ENCODE measurements at places on chromosomes 2 and 18.

DNA sequence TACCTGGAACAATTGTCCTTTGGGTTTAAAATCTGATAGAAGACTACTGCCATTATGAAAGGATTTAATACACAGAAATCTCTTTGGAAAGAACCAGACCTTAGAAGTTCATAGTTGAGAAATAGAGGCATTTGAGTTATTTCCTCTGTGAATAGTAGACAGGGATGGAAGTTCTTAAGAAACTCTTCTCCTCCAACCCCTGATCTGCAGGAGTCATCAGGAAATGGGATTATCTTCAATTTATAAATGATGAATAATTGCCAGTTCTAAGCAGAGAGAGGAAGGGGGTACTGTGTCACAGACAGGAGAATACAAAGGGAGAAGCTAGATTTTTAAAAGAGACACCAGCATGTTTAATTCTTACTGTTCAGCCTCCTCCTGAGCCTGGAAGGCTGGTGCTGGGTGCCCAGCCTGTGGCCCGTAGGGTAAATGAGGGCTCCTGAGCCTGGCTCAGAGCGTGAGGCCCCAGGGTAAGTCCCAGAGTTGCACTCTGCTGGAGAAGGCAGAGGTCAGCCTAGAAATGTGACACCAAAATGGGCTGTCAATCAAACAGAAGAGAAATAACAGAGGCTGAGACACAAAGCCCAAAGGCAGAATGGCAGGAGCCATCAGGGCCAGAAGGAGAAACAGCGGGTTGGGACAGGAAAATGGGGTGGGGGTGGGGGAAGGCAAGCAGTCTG lies 58.2 kb upstream of the PKDCC start:
- no peak for DNase-seq

GRCh38 chr2:170723446-170723958 lies 8.4 kb downstream of the SP5 start:
- DNase-seq: no peak

- DNase-seq: no peak
These were observed 900 bp downstream of the C18orf32 start for GRCh38 chr18:49486134-49486533.

DNA sequence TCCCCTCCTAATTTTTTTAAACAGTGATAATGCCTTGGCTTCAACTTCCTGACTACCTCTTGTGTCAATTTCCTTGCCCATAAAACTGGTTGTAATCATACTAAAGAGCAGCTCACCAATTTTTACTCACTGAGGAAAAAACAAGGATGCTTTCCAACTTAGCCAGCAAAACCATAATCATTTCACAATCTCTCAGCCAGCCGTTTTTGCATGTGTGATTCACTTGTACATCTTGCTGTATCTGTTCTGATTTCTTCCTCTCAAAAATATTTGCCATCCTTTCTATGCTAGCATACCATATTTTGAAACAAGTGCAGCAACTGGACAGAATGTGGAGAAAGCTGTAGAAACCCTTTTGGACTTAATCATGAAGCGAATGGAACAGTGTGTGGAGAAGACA lies 60.7 kb downstream of the RAB27B start:
- no peak for DNase-seq

GRCh38 chr18:2825613-2826175 lies 21.1 kb upstream of the EMILIN2 start:
- no peak for DNase-seq

DNA sequence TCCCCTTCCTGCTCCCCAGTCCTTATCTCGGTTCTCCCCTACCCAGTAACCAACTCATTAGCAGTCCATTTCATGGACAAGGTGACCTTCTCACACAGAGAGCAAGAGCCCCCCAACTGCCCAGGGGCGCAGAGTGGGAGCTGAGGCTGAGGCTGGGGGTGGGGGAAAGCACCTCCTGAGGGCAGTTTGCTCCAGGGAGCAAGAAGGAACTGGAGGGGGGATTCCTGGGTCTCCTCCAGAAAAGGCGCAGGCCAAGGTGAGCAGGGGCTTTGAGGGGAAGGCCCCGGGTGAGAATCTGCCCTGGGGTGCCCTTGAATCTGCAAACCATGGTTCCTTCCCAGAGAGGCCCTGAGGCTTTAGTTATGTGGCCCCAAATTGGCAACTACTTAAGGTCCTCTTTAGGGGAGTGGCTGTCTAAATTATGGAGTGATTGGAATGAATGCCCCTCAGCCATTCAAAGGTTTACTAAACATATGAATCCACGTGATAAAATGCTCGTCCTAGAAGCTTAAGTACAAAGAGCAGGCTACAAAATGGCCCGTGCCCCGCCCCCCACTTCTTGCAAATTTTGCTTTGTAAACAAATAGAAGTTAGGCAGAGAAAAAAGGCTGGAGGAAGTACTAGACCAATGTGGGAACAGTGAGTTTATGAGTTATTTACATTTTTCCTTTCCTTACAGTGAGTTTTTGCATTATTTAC lies 123.5 kb upstream of the HS6ST1 start:
- DNase-seq: no peak

GRCh38 chr18:78664048-78664447 lies 315.6 kb upstream of the SALL3 start:
- no peak for DNase-seq

- DNase-seq: no peak
These were observed 61.4 kb upstream of the MSTN start for GRCh38 chr2:190123956-190124355.

GRCh38 chr2:74301262-74301661 lies 42.0 kb downstream of the SLC4A5 start:
- no peak for DNase-seq

DNA sequence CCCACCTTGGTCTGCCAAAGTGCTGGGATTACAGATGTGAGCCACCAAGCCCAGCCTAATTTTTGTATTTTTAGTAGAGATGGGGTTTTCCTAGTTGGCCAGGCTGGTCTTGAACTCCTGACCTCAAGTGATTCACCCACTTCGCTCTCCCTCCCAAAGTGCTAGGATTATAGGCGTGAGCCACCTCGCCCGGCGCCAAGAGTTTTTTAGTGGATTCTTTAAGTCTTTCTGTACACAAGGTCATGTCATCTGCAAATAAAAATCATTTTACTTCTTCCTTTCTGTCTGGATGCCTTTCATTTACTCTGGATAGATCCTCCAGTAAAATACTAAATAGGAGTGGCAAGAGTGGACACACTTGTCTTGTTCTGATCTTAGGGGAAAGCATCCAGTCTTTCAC lies 61.7 kb downstream of the KCMF1 start:
- DNase-seq: no peak
